Activated CD4-positive, alpha-beta T cell treated with anti-CD3 and anti-CD28 coated beads, Interleukin-2, amount 50 U/mL, for 4 hours (primary cell): ENCODE measurements at places on chromosomes 5 and 9.

DNA sequence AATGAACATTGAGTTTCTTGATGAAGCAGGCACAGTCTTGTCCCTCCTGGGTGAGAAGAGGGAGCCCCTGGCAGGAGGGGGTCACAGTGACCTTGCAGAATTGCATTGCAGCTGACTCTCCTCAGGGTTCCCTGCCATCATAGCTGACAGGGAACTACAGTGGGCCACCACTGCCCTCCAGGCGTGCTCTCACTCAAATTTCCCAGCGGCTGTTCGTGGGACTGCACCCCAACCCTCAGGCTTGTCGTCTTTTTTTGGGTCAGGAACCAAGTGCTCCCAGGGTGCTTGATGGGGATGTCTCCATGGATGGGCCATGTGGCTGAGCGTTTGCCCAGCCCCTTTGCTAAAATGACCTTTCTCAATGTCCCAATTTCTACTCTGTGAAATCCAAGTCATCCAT, 215.8 kb downstream of the MELK start:
- DNase-seq = no peak

DNA sequence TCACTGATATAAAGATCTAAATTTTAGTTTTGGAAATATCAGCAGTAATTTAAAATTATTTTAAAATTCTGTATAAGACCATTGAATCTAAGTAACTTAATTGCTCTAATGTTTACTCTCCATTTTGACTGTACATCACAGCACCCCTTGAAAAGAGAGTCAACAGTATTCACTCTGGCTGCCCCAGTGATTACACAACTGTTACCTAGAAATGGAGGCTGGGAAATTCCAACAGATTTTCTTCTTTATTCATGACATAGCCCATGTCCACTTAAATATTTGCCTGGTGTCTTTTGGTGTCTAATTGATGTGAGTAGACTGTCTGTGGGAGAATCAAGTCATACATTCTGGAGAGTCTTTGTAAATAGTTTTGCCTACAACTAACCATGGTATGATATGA, 301.8 kb upstream of the CDH6 start:
- DNase-seq = no peak

- peak; percentile 65 for DNase-seq
Observed at GRCh38 chr5:71601222-71602026, 14.3 kb downstream of the MCCC2 start.

DNA sequence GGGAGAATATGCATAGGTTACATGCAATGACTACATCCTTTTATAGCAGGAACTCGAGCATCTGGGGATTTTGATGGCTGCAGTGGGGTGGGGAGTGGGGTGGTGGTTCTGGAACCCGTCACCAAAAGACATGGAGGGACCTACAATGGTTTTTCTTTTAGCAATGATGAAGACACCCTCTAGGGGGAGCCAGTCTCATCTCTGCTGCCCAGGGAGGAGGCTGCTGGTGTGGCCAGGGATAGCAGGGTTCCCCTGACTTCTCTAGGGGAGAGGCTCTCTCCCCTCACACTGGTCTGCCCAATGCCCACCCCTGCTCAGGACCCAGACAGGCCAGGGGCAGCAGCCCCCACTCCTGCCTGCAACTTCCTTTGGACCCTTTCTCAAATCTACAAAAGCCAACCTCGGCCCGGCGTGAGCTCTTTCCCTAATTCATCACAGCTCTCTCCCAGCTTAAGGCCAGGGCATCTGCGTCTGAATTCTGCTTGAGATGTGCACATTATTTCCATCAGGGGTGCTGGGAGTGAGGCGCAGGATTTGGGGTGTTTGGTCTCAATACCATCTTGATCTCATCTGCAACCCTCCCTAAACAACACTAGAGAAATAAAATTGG, 73.6 kb upstream of the RETREG1 start:
- no peak for DNase-seq

- no peak for DNase-seq
Observed at GRCh38 chr9:133514460-133515239, 10.1 kb downstream of the MYMK start.

GRCh38 chr9:121838746-121839669, 187.6 kb downstream of the DAB2IP start:
- no peak for DNase-seq

- no peak for DNase-seq
Observed at GRCh38 chr5:97065475-97065874, 76.9 kb downstream of the LIX1 start.

DNA sequence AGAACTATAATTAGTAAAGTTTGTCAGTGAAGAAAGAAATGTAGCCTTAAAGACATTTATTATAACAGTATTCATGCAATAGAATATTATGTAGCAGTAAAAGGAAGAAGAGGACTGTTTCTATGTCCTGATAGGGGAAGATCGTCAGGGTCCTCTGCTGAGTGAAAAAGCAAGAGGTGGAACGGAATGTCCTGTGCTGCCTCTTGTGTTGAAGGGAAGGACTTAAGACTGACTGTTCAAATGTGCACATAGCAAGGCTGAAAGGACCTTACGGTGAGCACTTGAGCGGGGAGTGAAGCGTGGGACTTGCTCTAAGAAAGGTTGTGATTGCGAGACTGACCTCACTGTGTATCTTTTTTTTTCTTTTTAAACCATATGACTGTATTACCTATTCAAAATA, 63.2 kb downstream of the SNX24 start:
- no peak for DNase-seq

- DNase-seq = no peak
Observed at GRCh38 chr5:97115932-97116331, 26.5 kb downstream of the LIX1 start.

DNA sequence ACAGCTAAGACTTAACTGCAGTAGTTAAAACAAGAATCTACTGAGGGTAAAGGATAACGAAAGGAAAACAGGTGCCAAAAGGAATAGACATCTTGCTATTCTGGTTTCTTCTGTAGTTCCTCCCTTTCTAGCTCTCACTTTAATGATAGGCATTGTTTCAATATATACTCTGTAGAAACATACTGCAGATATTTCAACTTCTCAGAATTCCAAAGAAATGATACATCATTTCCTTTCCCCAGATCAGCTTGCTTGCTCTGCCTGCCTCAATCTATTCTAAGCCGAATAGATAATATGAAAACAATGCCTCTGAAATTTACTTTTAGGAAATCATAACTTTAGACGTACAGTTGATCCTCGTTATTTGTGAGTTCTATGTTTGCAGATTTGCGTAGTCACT, 46.3 kb downstream of the ACO1 start:
- no peak for DNase-seq

DNA sequence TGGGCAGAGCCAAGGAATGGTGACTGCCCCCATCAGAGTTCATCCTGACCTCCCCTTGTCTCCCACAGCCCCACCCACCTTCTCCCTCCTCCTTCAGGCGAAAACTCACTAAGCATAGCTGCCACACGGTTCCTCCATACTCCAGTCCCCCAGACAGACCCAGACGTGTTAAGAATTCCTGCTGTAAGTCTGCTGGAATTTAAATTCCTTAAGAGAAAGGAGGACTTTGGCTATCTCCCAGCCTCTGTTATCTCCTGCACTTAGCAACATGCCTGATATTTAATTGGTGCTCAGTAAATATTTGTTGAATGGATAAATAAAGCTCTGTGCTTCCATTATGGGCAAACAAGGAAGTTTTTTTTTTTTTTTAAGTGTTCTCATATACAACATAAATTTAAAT, 213.7 kb downstream of the RFK start:
- DNase-seq = no peak

GRCh38 chr5:172064358-172064757, 57.9 kb upstream of the FBXW11 start:
- DNase-seq = no peak

DNA sequence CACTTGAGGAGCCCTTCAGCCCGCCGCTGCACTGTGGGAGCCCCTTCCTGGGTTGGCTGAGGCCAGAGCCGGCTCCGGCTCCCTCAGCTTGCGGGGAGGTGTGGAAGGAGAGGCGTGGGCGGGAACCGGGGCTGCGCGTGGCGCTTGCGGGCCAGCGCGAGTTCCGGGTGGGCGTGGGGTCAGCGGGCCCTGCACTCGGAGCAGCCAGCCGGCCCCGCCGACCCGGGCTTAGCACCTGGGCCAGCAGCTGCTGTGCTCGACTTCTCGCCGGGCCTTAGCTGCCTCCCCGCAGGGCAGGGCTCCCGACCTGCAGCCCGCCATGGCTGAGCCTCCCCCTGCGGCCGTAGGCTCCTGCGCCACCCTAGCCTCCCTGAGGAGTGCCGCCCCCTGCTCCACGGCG, 6.2 kb upstream of the SHB start:
- DNase-seq = no peak

- no peak for DNase-seq
Observed at GRCh38 chr9:92738661-92739081, 26.0 kb downstream of the BICD2 start.

- no peak for DNase-seq
Observed at GRCh38 chr9:132942541-132943182, 1.8 kb downstream of the TSC1 start.

- no peak for DNase-seq
Observed at GRCh38 chr5:9115093-9115492, 430.8 kb downstream of the SEMA5A start.

- DNase-seq = no peak
Observed at GRCh38 chr5:160427607-160428006, 6.0 kb downstream of the PTTG1 start.

GRCh38 chr5:50647726-50648125, 18.7 kb upstream of the PARP8 start:
- DNase-seq = no peak

DNA sequence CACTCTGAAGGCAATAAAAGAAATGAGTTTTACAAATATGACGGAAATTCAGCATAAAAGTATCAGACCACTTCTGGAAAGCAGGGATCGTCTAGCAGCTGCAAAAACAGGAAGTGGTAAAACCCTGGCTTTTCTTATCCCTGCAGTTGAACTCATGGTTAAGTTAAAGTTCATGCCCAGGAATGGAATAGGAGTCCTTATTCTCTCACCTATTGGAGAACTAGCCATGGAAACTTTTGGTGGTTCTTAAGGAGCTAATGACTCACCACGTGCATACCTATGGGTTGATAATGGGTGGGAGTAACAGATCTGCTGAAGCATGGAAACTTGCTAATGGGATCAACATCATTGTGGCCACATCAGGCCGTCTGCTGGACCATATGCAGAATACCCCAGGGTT, 93.5 kb upstream of the RGMB start:
- DNase-seq = no peak

DNA sequence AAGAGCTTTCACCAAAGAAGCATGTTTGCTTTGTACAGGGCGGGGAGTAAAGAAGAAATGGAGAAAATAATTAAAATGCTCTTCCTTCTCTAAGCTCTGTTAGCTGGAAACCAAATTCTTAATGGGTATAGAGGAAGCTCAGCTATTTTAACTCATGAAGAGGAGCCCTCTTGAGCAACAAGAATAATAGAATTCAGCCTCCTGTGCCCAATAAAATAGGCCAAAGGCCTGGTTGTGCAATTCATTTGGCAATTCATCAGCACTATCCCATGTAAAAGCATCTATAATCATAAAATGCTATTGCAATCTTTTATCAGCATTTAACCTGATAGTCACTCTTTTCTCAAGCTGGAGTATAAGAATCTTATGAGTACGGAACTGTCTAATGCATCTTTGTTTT, 133.6 kb upstream of the CDH6 start:
- no peak for DNase-seq

DNA sequence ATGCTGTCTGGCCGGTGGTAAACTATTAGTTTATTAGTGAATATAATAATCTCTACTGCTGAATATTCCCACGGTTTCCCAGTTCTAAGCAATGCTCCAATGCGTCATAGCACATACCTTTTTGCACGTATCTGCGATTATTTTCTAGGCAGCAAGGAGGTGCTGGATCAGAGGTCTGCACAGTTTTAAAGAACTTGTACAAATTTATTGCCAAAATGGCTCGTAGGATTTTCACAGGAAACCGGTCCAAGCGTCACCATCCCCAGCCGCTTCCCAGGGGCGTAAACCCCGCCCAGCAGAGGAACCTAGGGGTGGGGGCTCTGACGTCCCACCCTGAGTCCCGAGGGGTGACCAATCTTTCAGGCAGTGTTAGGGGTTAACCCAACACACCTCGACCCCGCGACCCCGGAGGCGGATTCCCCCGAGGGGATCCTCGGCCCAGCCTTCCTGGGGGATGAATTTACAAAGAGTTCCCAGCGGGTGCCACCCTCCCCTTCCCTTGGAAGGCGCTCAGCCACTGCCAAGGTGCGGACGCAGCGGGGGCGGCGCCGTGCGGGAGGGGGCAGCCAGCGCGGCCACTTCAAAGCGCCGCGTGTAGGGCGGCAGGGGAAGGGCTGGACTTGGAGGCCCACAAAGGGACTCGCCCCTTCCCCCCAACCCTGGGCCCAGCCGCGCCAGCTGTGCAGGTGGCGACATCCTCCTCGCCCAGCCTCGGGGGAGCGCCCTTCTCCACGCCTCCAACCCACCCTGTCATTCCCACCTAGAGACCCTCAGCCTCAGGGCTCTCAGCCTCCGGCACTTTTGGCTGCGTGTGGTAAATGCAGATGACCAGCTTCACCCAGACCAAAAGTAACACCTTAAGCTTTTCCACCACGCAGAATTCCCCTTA, 43.5 kb upstream of the TCF7 start:
- no peak for DNase-seq

- no peak for DNase-seq
Observed at GRCh38 chr5:160657068-160657507, 194.9 kb downstream of the ATP10B start.

- no peak for DNase-seq
Observed at GRCh38 chr5:50984640-50985039, 318.2 kb downstream of the PARP8 start.

DNA sequence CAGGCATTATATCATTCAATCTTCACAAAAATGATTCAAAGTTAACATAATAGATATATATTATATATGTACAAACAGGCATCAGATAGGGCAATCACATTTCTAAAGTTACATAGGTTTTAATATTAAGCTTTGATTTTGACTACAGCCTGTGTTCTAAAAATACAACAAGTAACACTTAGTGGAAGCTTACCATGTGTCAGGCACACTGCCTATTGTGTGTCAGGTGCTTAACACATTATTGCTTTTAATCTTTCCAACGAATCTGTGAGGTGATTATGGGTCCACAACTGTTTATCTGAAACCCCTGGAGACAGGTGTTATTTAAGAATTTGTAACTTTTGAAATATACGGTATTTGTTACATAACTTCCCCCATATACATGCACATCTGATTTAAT, 25.2 kb downstream of the FBN2 start:
- DNase-seq = no peak

DNA sequence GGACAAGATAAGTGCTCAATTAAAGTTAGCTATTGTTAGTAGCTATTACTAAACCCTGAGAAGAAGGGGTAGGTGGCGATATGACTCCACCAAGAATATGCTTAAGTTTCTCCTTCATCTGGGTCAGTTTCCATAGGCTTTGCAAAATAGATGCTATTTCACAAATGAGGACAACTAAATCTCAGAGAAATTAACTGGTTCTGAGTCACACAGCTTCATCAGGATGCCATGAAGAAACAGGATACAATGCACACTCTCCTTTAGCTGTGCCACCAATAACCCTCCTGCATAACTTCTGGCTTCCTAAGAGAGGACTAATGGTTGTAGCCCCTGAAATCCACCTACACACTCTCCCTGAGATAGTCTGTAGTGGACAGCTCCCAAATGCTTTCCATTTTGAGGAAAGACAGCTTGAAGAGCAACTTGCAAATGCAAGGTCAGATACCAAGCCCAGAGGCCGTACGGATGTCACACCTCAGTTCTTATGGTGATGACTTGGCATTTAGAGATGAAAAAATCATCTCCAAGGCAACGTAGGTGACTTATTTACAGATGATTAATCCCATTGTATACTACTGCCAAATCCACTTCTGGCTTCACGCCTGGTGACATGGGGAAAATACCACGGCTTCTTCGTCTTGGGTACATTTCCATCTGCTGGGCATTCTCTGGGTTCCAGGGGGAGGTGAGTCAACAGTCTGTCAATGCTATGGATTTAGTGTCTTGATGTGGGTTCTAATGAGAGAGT, 251.4 kb upstream of the IL12B start:
- no peak for DNase-seq
